CD4-positive, alpha-beta T cell (primary cell): ENCODE measurements at places on chromosomes 12 and 14.

DNA sequence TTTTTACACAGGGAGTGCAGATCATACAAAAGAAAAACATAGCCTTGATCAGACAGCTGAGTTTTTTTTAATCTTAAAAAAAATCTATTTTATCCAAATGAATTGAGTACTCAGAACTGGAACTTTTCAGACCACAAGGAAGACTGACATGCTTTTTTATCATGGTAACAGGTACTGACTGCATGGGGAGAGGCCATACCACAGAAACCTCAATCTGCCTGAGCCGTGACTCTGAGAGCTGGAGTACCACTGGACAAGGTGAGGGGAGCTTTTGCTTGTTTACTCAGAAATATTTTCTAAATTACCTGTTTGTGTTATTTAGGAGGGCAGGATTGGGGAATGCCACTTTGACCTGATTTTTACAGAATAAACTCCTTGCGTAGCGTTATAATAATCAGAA is 143.9 kb downstream of the ALX1 start:
- DNase-seq = no peak

- DNase-seq = peak; percentile 40
Observed at GRCh38 chr12:106247674-106248311, at the start of gene CKAP4. Gene CKAP4, minus strand, starts transcription at chr12:106248020. Its CDS starts 169 bp downstream, at chr12:106247851.

DNA sequence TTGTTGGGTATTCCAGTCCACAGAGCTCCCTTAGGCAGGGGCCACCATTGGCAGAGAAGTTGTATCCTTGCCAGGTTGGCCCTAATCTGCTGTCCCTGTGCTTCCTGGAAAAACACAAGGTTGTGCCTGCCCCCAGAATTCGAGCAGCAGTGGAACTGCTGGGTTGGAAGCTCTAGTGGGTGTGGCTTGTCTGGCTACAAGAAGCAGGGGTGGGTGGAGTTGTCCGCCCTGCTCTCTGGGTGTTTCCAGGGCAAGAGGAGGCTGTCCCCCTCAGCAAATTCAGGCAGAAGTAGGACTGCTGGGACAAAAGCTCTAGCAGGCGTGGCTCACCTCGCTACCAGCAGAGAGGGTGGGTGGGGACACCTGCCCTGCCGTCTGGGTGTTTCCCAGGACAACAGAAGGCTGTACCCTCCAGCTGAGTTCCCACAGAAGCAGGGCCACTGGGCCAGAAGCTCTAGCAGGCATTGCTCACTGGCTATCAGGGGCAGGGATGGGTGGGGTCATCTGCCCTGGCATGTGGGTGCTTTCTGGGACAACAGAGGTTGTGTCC is 72.8 kb upstream of the NPAS3 start:
- DNase-seq = no peak

DNA sequence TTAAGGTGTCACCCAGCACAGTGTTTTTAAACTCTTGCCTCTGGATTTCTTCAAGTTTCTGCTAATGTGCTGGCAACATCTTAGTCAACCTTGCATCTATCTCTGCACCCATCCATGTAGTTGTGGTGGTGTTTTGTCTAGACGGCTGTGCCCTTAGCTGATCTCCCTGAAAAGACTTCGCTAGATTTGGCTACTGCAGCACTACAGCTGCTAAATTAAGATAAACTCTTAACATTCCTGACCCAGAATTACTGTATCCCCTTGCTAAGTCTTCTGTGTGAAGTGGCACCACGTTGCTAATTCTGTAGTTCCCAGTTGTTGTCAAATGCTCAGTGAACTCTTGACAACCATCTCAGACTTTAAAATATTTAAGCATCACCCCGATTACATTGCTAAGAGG is 66.8 kb downstream of the SRGAP1 start:
- no peak for DNase-seq

GRCh38 chr14:55921511-55921910 is 196.7 kb upstream of the PELI2 start:
- no peak for DNase-seq

GRCh38 chr14:59890676-59891075 is 20.1 kb upstream of the RTN1 start:
- DNase-seq = no peak

DNA sequence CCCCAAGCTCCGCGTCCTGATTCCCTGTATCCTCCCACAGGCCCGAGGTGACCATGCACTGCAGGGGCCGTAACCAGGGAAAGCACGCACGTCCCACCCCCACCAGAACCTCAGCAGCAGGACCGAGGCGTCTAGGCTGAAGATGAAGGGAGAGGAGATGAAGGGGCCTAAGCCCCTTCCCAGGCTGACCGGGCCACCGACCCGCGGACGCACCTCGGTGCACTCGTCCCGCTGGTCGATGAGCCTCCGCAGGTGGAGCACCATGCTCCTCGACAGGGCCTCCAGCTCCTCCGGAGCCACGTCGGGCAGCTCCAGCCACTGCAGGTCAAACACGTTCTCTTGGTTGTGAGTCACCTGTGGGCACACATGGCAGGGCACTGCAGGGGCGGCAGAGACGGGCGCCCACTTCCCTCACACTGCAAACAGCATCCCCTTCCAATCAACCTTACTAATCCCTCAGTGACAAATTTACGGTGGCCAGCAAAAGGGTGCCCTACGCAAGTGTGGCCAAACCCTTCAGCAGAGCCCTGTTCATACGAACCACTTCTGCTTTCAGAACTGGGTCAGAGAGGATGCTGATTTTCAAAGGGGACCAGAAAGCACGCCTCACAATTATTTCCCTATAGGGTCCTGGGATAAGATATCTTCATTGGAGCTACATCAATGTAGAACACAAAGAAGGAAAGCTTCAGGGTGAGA is 77.8 kb downstream of the CCDC88C start:
- no peak for DNase-seq

DNA sequence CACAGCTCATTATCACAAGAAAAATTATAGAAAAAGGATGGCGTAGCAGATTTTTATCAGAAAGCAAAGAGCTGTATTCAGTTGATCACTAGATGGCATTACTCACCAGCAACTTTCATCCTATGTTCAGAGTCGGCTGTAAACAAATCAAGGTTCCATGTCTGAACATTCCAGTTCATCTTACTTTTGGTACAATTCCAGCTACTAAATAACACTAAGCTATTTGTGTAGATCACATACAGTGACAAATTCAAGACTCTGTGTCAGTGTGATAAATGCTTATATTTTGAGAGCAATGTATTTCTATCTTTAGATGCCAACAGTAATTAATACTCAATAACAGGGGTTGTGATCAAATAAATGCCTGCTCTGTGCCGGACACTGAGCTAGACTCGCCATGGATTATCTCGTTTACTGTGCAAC is 30.1 kb downstream of the NRDE2 start:
- no peak for DNase-seq
